ENCODE measurements at places on chromosomes 2 and 18.

- DNase-seq, result peak; percentile 5
Measured at GRCh38 chr18:25234322-25234639, 117.7 kb downstream of the ZNF521 start.

GRCh38 chr2:105775809-105776559 is 31.3 kb downstream of the NCK2 start:
- no peak for DNase-seq

DNA sequence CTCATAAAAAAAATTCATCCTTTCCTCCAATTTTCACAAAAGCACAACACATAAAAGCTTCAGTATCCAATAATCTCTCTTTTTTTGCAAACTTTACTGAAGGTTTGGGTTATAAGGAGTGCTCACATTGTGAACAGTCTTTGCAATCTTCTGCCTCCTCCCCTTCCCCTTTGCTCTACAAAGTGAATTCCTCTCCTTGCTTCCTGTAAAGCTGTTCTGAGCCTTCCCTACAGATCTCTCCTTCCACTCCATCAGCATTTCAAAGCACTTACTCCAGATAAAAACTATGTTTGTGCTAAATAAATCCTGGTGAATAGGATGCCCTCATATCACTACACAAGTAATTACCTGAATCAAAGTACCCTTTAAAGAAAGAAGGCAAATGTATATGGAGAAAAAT is 4.6 kb upstream of the PDK1 start:
- DNase-seq, result no peak

GRCh38 chr2:232484628-232485347 is 2.8 kb downstream of the ECEL1 start:
- DNase-seq, result no peak

- DNase-seq, result no peak
Measured at GRCh38 chr18:46167971-46168370, 63.8 kb downstream of the HAUS1 start.

DNA sequence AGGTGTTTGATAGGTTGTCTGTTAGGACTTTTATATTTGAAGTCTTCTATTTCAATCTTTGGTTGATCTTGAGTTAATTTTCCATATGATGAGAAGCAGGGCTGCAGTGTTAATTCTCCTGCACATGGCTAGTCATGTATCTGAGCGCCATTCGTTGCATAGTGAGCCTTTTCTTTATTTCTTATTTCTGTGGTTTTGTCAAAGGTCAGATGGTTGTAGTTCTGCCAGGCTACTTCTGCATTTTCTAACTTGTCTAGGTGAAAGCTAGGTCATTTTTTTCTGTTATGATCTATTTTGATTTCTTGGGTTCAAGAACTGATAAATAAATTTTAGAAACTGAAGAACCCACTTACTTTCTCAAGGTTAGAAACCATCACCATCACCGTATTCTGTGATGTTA is 56.7 kb downstream of the CCDC74A start:
- no peak for DNase-seq

DNA sequence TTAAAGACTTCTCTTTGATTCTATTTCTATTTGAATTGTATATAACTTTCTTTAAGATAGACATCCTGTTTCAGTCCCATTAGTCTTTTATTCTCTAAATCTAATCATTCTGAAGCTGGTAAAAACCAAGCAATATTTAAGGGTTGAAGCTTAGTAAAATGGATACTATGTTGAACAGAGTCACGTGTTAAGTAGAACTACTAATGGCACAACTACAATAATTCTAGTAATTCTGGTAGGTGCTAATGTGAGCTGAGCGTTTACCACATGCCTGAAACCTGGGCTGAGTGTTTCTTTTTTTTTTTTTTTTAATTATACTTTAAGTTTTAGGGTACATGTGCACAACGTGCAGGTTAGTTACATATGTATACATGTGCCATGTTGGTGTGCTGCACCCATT is 8.9 kb upstream of the AFF3 start:
- no peak for DNase-seq

DNA sequence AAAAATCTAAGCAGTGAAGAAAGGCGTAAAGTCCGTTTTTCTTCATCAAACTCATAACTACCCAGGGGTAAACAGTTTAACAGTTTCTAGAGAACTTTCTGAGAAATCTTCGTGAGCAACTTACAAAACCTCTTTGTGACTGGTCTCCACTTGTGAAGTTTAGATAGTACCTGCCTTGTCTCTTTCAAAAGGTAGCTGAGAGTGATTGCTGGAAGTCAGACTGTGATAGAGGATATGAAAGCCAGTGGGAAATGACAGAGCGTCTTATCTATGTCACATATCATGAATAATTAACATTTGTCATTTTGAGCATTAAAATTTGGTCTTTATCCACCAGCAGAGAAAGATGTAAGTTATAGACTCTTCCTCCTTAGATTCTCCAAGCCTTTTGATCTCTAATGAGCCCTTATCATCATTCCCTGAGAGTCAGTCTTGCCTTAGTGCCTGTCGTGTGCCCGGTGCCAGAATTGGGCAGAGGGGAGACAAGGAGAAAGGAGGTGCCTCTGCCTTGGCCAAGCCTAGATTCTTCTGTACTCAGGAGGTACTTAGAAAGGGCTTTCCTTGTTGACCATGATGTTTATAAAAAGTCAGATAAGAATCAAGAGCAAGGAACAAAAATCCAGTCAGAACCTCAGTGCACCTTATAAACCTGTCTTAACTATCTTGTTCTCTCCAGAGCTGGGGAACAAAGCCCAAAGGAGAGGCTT is 205.1 kb upstream of the EPAS1 start:
- DNase-seq, result no peak

GRCh38 chr2:131112529-131112928 is 7.4 kb downstream of the PLEKHB2 start:
- DNase-seq, result no peak

GRCh38 chr2:162890690-162891311 is 52.2 kb upstream of the KCNH7 start:
- peak; percentile 70 for DNase-seq
